ENCODE measurements at places on chromosomes 1 and 21.
A peak's percentile ranks its signal among the peaks of the same experiment; 100 is the strongest.

DNA sequence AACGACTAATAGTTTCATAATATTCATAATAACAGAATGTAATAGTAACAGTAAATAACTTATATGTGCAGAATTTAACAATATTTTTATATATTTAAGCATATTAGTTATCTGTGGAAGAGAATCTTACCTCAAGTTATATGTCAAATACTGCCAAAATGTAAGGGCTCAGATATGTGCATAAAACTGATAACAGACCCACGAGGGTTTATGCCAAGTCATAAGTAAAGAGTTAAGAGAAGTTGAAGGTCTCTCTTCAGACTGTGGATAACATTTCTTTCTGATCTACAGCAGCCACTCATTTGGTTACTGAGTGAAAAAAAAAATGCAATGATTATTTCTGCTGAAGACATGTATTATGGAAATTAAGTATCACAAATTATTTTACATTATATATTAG lies 1167.8 kb upstream of the NCAM2 start:
- DNase-seq: no peak

DNA sequence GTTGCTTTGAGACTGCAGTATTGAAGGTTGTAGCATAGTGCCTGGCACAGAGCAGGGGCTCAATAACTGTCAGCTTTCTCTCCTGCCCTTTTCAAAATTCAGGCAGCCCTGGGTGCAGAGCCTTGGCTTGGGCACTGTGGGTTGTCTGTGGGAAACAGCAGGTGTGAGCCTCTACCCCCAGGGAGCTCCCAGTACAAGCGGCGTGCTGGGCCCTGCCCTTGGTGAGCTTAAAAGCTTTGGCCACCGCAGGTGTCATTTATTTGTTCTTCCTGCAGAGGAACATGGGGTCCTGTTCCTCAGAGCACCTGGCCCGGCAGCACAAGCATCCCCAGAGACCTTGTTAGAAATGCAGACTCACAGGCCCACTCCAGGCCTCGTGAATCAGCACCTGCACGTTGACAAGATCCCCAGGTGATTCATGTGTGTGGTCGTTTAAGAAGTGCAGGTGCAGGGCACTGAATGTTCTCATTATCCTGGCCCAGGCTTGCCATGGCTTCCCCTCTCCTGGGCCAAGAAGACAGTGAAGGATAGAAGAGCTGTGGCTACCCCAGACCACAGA lies 29.9 kb upstream of the IGSF21 start:
- DNase-seq: no peak

DNA sequence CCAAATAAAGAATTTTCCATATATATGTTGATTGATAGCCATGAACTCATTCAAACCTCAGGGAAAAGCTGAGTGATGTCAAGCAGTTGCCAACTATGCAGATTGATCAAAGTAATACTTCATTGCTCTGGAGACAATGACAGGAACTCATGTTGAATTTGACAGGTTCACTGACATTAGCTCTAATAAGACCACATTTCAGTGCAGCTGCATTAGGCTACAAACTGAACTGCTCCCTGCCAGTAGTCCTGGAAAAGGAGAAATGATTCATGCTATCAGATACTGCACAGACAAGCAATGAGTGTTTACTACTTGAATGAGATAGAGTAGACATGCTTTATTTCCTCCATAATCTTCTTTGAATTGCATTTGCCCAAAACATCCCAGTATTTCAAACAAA lies 948.4 kb downstream of the MRPL39 start:
- no peak for DNase-seq

- DNase-seq: no peak
Measured at GRCh38 chr21:14483296-14483695, 62.8 kb downstream of the SAMSN1 start.

DNA sequence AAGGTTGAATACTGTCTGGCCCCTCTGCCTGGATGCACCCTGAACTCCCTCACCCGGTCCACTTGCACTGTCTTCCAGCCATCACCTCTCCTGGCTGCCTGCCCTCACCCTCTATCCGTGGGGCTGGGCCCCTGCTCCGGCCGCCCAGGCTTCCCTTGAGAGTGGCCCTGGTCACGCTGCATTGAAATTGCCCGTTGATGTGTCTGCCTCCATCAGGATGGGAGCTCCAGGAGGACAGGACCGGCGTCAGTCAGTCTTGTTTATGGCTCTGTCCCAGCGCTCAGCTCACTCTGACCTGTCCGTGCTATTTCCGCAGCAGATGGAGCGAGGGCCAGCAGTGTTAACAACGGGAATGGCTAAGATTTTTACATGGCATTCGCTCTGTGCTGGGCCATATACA lies 34.9 kb downstream of the FOXO6 start:
- no peak for DNase-seq

DNA sequence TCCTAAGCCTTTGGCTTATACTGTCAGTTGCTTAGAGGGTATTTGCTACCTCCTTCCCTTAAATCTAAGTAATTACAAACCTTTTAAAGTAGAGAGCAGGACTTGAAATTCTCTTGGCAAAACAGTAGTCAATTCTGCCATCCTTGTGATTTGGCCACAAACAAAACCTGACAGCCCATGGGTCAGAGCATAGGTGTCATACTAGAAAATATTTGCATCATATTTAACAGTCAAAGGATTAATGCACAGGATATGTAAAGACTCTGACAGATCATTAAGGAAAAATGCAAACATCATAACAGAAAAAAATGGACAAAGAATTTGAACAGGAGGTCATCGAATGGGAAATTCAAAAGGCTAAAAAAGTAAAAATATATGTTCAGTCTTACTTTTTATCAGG lies 50.5 kb downstream of the ZFYVE9 start:
- DNase-seq: no peak

- no peak for DNase-seq
Measured at GRCh38 chr1:186869526-186870228, 40.9 kb downstream of the PLA2G4A start.

DNA sequence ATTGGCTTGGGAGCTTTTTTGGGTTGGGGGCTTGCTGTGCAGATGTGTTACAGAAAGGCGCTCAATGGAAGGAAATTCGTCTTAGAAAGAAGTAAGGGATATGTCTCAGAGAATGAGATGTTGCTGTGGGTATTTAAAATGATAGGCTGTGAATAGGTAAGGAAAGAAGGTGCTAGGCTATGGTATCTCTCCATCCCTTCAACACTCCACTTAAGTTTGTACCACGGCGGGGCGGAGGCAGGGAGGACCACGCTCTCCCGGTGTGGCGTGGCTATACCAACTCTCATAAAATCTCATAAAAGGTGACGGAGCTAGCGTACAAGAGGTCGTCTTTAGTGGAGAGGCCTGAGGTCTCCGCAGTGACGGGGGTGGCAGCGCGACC lies 305 bp upstream of the RPS6KC1 start:
- no peak for DNase-seq

GRCh38 chr1:90386899-90387720 lies 330.0 kb downstream of the BARHL2 start:
- no peak for DNase-seq

- DNase-seq: no peak
Measured at GRCh38 chr1:69129538-69129937, 438.2 kb upstream of the LRRC7 start.

DNA sequence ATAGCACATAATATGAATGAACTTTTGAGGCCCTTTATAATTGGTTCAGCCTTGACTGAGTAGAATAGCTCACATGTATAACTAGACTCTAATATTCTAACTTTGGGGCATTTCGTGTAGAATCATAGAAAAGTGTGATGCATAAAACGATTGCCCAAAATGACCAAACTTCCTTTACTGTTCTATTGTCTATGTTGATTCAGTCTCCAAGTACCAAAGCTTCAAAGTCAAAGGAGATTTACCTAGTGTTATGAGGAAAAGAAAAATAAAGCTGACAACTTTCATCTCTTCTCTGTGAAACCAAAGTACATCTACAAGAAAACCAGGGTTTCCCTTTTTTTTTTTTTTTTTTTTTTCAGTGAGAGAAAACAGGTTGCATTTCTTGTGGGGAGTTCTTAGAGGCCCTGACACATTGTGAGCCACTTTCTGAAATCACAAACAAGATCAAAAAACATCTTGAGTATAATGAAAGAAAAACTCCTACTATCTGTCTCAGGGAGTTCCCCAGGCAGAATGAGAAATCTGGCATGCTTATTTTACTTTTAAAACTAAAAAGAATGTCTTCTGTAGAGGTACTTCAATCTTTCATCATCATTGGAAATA lies 183.4 kb downstream of the TNFSF18 start:
- no peak for DNase-seq

GRCh38 chr1:84620720-84621313 lies 46.6 kb upstream of the CTBS start:
- DNase-seq: peak; percentile 53

GRCh38 chr21:18354947-18355346 lies 48.6 kb downstream of the TMPRSS15 start:
- DNase-seq: no peak

DNA sequence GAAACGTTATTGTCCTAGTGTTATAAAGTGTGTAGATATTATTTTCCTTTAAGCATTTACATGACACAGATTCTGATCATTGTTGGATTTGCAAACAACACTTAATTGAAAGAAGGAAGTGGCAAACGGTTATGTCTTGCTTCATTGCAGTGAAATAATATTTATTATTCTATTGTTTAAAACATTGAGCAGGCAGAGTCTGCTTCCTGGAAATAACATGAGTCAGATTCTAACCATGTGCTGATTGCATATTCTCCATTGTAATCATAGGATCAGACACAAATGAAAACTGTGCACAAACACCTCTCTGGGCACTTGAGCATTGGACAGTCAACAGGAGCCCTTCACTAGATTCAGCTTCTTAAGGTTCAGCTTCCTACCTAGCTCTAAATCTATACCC lies 46.8 kb upstream of the USP25 start:
- DNase-seq: no peak

DNA sequence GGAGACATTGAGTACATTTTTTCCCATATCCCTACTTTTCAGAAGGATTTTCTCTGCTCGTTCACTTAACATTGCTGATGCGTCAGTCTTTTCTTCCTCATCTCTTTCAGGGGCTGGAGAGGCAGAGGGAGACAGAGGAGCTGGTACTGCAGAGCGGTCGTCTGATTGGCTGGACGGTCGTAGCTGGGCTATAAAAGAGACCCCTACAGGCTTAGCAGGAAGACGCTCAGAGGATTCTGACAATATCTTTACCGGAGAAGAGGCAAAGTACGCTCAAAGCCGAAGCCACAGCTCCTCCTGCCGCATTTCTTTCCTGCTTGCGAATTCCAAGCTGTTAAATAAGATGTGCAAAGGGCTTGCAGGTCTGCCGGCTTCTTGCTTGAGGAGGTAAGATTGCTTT lies at the start of gene RGS4:
Gene RGS4, plus strand, starts transcription at position 220 of the 400 bp plus-strand sequence. Its CDS starts 124 bp downstream, at position 344.
- DNase-seq: no peak

- no peak for DNase-seq
Measured at GRCh38 chr1:29454616-29455380, 218.5 kb downstream of the PTPRU start.

DNA sequence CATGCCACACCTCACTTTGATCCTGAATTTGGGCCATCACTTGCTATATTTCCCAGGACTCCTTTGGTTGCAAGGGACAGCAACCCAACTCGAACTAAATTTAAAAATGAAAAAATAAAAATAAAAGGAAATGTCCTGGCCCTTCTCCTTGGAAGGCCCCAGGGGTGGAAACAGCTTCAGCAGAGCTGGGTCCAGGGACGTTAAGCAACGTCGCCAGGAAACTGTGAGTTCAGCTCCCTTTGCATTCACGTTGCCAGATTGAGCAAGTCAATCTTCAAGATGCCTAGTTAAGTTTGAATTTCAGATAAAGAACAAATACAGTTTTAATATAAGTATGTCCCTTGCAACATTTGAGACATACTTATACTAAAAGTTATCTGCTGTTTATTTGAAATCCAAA lies 14.6 kb upstream of the SPSB1 start:
- DNase-seq: no peak

- no peak for DNase-seq
Measured at GRCh38 chr1:165172666-165173065, 183.8 kb downstream of the LMX1A start.

DNA sequence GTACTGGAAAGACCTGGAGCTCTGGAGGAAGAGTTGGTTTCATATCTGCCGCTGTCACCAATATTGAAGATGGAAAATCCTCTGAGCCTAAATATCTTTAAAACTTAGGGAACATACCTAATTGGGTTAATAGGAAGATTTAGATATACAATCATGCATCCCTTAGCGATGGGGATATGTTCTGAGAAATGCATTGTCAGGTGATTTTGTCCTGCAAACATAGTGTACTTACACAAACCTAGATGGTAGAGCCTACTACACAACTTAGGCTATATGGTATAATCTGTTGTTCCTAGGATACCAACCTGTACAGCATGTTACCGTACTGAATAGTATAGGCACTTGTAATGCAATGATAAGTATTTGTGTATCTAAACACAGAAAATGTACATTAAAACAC lies 22.5 kb downstream of the YTHDF2 start:
- DNase-seq: no peak

DNA sequence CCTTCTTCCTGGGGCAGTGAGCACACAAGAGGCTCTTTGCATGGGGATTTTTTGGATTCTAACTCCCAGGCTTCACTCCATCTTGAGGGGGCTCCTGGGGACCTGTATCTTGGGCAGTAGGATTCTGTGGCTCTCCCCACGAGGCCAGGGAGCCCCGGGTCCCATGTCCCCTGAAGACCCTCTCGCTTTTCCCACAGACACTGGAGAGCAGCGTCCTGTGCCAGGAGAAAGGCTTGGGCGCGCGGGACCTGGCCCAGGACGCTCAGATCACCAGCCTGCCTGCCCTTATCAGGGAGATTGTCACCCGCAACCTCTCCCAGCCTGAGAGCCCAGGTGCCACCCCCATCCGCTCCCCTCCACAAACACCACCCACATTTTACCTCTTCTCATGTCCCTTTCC lies 735 bp downstream of the CROCC start:
- no peak for DNase-seq

DNA sequence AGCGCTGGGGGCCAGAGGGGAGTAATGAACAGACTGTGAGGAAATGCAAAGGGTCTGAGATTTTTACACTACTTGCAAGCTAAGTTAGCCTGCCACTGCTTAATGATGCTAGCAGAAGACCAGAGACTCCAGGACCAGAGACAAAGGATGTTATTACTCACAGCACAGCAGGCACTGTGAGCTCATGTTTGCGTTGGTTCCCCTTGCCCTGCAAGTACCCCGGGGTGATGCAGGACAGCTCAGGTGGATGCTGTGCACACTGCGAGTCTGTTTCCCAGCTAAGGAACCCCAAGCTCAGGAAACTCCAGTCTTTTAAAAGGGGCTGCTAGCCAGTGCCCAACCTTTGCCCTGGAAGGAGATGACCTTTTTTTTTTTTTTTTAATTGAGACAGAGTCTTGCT lies 1.2 kb downstream of the FHAD1 start:
- DNase-seq: no peak

- no peak for DNase-seq
Measured at GRCh38 chr1:205317311-205317917, 4.1 kb downstream of the NUAK2 start.
